ENCODE measurements at places on chromosomes 7 and 10.

DNA sequence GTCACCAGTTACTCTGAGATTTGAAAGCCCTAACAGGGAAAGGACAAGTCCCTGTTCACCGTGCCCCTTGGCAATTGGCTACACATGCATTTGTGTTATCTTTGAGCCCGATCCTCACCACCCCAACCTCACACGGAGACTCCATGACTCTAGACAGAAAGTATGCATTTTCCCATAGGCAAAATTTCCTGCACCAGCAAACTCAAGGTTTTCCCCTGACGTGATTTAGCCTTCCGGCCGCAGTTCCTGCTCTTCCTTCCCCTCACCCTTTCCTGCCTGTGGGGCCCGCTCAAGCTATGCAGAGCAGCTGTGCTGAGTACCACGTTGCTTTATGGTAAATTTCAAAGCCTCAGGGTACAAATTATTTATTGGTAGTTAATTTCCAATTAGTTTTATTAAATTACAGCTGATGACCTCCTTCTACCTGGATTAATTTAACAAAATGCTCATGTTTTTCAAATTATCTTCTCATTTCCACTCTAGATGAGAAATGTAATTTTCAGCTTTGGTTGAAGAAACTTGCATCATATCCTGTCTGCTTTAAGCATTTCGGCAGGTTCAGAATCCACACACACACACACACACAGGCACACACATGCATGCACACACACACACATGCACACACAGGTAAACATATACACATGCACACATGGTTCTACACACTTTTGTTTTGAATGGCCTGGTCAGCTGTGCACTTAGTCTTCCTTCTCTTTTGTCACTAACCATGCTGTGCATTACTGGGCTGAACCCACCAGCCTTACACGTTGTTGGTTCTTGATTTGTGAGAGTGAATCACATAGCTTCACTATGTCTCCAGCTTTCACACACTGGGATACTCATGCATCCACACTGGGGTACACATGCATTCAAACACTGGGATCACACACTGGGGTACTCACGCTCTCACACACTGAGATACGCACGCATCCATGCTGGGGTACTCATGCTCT is 283.1 kb upstream of the PITRM1 start:
- no peak for DNase-seq

DNA sequence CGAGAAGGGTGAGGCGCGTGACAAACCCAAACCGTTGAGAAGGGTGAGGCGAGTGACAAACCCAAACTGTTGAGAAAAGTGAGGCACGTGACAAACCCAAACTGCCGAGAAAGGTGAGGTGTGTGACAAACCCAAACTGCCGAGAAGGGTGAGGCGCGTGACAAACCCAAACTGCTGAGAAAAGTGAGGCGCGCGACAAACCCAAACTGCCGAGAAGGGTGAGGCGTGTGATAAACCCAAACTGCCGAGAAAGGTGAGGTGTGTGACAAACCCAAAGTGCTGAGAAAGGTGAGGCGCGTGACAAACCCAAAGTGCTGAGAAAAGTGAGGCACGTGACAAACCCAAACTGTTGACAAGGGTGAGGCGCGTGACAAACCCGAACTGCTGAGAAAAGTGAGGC is 25.0 kb downstream of the ESYT2 start:
- no peak for DNase-seq

DNA sequence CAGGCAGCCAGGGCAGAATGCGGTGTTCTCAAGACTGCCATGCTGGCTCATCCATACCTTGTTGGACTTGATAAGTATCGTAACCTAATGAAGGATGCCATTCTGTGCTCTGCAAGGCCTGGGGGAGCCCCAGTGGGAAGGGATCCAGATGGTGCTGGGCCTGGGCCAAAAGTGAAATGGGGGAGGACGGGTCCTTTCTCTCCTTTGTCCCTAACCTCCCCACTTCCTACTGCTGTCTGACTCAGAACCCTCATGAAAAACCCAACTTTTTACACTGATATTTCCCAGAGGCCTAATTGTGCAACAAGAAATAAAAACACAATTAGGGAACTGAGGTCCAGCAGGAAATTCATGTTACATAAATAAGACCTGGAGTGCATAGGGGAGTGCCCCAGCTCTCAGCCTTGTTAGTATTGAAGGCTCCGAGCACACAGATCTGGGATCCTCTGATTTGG is 193.7 kb upstream of the SVIL start:
- no peak for DNase-seq

GRCh38 chr10:13527864-13528122 is 1.0 kb downstream of the BEND7 start:
- DNase-seq = no peak

DNA sequence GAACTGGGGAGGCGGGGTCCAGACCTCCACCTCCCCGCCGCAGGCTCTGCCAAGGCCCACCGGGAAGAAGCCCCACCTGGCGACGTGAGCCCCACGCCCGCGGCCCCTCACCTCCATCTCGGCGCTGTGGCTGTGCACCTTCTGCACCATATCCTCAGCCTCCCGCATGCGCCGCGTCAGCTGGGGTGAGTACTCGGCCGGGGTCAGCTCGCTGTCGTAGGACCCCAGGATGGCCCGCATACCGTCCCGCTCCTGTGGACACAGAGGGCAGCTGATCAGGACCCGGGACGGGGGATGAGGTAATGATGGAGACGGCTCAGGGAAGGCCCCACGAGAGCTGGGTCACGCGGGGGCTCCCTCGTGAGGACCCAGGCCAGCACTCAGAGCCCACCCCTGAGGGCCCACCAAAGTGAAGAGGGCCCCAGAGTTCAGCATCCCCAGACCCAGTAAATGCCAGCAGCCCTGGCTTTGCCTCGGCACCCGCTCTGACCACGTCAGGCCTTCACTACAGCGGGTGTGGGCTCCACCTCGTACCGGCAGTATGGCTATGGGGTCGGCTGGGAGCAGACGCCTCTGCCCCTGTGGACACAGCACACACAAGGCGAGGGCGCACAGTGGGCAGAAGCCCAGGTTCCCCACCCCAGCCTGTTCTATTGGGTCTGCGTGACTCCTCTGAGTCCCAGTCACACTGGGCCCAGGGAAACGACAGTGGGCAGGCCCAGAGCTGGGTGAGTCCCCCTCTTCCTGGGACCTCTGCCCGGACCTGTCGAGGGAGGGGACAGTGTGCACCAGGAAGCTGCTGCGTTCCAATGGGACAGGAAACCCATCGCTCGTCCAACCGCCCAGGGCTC is 218.1 kb downstream of the MAD1L1 start:
- no peak for DNase-seq

GRCh38 chr10:50615658-50616057 is 8.1 kb downstream of the SGMS1 start:
- no peak for DNase-seq

DNA sequence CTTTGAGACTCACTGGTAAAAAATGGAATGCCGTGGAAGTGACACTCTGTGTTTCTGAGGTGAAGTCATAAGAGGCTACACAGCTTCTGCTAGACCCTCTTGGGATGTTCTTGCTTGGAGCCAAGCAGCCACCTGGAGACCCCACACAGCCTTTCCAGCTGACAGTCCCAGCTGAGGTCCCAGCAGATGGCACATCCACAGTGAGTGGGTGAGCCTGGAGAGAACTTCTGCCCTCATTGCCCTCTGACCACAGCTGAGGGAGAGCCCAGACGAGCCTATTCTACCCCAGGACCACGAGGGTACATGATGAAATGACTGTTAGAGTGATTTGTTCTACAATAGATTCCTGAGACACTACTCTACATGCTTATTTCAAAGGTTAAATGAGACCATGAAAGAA is 44.3 kb downstream of the CXCL12 start:
- DNase-seq = no peak

DNA sequence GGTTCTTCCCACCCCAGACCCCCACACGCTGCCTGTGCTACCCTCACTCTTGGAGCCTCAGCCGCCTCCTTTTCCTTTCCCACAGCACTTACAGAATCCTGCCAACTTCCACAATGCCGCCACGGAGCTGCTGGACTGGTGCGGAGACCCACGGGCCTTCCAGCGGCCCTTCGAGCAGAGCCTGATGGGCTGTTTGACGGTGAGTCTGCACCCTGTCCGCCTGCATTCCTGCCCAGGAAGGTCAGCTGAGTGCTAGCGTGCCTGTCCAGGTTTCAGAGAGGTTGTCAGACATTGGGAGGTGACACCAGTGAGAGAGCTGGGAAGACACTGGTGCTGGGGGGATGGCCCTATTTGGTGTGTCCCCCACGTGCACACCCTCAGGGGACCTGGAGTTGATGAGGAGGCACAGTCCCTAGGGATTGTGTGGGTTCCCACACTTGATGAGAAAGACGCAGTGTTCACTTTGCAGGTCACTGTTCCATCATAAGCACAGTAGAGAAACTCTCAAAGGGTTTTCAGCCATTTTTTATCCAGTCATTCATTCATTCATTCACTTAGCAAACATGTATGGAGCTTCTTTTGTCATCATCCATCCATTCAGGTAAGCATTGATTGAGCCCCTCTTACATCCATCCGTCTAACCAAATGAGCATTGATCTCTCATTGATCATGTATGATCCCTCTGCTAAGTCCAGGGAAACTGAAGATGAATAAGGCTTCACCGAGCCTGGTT is 138.9 kb upstream of the PPIF start:
- DNase-seq = no peak

GRCh38 chr10:100827819-100828737 is 82.7 kb downstream of the PAX2 start:
- no peak for DNase-seq

DNA sequence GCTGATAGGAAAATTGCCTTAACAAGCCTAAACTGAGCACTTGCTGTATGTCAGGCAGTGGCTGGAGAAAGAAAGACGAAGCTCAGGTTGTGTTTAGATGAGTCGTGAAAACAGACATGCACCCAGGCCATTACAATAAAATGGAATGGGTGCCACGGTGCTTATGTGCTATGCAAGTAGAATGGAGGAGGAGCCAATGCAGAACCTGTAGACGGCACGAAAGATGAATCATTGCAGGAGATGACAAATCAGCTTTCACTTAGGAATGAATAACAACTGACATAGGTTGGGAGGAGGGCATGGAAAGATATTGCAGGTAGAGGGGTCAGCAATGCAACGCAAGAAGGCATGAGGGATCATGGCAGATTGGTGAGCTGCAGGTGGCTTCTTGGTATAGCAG is 61.2 kb upstream of the ARHGAP21 start:
- no peak for DNase-seq

GRCh38 chr7:132113536-132114371 is 462.5 kb downstream of the PLXNA4 start:
- no peak for DNase-seq

DNA sequence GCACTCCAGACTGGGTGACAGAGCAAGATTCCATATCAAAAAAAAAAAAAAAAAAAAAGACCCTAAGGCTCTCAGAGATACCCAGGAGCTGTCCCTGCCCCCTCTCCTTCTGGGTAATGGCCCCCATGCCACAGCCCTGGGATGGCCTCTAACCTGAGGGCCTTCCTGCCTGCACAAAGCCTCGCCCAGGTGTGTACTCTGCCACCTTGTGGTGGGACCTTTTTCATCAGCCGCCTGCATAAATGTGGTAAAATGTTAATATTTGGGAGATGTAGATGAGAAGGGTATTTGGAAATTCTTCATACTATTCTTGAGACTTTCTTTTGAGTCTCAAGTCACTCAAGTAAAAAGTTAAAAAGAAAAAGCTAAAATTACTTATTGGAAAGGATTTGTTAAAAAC is 46.3 kb upstream of the RNF216 start:
- no peak for DNase-seq

DNA sequence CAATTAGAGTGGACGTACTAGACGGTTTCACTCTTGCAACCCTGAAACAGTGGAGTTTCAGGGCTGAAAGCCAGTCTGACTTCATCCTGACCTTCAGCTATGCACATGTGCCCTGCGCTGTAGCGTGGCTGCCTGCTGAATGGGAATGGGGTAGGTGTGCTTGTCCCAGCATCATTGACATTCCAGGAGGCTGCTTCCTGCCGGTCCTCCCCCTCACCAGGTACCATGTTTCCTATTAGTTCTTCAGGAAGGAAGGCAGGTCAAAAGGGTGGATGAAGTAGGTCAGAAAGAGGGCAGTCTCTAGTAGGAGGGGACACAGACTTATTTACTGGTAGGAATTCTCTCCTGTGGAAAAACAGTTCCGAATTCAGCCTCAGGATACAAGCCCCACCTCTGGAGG is 551.8 kb upstream of the GALNT17 start:
- no peak for DNase-seq

DNA sequence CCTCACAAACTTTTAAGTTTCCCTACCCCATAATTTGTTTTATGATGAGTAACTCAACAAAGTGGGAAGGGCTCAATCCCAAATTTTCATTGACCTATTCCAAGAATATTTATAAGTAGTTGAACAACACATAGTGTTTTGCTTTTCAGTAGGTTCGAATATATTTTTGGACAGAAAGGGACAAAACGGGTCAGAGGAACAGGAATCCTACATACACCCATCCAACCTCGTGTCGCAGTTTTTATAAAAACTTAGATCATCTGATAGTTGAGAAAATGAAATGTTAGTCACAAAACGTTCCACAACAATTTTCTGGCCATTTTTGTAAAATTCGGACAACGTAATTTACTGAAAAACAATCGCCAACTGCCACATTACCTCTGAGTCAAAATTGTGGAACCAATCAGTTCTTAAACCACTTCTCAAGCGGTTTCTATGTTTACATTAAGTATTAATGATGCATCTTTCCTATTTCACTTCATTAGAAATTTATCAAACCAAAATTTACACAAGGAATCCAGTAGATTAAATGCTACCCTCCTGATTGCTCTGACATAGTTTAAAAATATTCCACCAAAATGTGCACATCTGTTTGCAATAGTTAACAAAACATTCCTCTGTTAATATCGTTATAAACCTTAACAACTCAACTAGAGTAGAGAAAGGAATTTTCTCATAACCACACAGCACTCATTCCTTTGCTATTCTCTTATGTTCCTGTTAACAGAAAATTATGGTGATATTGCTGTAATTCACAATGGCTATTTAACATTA is 6.3 kb downstream of the WNT16 start:
- DNase-seq = no peak

All from activated naive CD4-positive, alpha-beta T cell (primary cell).